ENCODE measurements at places on chromosomes 7 and 10.

GRCh38 chr10:68471063-68471585 is 649 bp downstream of the DNA2 start:
- peak; percentile 1 for DNase-seq

GRCh38 chr7:52961084-52961483 is 74.3 kb upstream of the POM121L12 start:
- DNase-seq = no peak

- no peak for DNase-seq
Observed at GRCh38 chr10:132469197-132469884, 68.2 kb upstream of the INPP5A start.

- DNase-seq = no peak
Observed at GRCh38 chr7:24301703-24302102, 17.7 kb downstream of the NPY start.

DNA sequence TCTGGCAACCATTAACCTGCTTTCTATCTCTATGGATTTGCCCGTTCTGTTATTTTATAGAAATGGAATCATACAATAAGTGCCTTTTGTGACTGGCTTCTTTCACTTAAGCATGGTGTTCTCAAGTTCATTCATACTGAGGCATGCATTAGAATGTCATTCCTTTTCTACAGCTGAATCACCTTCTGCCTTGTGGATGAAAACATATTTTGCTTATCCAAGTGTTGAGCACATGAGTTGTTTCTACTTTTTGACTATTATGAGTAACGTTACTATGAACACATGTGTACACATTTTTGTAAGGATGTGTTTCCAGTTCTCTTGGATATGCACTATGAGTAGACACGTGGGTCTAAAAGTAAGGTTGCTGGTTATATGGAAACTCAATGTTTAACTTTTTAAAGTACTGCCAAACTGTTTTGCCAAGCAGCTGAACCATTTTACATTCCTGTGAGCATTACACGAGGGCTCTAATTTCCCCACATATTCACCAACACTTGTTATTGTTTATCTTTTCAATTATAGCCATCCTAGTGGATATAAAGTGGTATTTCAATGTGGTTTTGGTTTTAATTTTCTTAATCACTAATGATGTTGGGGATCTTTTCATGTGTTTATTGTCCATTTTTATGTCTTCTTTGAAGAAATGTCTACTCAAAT is 241.3 kb downstream of the FANK1 start:
- DNase-seq = no peak

DNA sequence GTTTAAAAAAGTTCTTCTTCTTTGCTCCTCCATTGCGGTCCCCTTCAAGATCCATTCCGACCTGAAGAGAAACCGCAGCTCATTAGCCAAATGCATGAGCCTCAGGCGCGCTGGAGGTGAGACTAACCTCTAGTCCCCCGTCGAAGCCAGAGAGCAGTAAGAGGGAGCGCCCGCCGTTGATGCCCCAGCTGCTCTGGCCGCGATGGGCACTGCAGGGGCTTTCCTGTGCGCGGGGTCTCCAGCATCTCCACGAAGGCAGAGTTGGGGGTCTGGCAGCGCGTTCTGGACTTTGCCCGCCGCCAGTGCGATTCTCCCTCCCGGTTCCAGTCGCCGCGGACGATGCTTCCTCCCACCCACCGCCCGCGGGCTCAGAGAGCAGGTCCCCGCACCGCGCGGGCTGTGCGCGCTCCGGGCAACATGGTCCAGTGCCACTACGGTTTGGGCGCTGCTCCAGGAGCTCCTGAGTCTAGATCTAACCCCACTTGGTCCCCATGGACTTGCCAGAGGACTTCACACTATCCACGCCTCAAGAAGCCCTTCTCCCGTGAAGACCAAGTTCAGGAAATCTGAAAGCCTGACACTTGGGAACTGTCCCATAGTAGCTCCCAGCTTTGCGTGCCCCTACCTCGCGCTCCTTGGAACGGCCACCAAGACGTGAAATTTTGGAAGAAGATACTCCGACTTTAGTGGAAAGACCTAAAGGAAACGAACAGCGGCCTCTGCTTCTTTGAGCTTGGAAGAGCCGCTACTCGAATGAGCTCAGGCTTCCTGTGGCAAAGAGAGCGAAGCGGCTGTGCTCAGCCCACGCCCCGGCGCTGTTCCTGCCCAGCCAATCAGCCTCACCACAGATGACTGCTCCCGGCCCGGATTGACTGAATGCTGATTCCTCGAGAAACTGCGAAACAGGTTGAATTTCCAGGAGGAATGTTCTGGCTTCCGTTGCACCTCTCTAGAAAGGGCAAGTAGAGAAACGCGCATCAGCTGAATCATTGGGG is at the start of gene ABCB1:
ABCB1 (minus strand) TSS at position 755 of the 995 bp plus-strand sequence; CDS start at position 55, 700 bp downstream.
- no peak for DNase-seq

- DNase-seq = no peak
Observed at GRCh38 chr10:13751191-13751764, 164.5 kb downstream of the PRPF18 start.

- DNase-seq = no peak
Observed at GRCh38 chr10:101453791-101454718, 100.1 kb downstream of the BTRC start.

DNA sequence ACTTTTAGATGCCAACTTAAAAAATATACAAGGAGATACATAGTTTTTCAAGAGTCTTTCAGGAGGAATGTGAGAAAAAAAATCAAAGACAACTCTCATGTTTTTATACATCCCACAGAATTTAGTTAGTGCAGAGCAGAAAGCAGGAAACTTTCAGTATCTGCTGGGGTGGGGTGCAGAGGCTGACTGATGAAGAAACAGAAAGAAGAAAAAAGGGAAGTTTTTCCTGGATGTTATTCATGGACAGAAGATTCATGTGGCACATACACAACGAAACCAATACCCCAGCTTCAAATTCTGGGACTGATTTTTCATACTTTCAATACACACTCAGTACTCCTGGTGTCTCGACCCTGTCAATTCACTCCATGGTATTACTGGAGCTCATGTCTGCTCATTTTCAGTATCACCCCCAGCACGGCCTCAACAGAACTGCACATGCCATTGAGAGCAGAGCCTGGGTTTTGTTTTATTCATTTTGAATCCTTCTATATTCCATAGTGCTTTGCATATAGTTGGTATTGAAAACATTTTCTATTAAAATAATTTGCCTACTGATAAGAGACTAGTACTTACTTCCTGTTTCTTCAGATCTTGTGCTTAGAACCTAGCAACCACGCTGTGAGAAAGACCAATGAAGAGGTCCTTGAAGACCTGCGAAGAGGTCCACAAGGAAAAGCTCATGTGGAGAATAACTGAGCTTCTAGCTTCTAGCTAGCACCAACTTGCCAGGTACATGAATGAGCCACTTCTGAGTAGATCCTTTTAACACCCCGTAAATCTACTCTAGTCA is 49.0 kb downstream of the NDUFB2 start:
- no peak for DNase-seq

GRCh38 chr7:13110107-13110506 is 422.7 kb downstream of the ARL4A start:
- no peak for DNase-seq

GRCh38 chr10:33800545-33800944 is 466.1 kb upstream of the NRP1 start:
- DNase-seq = no peak

- DNase-seq = no peak
Observed at GRCh38 chr10:64071218-64071617, 550.0 kb downstream of the REEP3 start.

- DNase-seq = no peak
Observed at GRCh38 chr7:75969182-75969581, 25.2 kb downstream of the TMEM120A start.

DNA sequence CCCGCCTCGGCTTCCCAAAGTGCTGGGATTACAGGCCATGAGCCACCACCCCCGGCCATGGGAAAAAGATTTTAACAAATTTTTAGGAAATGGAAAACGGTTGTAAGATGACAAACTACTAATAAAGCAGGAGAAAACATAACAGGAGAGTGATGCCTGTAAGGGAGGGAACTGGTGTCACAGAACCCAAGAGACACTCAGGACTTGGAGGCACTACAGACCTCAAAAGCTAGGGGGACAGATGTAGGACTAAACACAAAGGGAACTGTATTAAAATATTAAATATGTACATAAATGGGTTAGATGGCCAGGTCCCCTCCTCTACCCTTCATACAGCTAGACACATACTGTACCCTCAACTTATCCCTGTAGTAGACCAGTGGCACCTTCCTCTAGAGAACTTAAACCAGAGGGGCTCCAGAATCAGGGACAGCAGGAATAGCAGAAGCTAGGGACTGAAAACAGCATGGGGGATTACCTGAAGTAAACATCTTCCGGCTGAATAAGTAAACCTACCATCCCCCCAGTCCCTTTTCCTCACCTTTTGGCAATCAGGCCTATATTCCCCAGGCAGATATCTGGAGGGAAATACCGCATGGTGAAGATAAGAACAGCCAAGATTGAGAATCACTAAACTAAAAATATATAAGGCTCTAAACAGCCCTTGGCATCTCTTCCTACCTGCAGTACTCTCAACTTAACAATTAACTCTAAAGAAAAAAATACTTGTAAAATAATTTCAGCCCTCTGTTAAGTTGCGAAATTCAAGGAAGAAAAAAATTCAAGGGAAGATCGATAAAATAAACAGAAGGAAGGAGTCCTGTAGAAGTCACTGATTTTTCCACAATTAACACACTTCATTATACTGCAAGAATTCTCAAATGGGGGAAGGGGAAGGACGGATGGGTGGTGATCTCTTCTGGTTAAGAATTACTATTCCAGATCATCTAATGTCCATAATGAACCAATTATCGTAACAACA is 15.5 kb downstream of the TM9SF3 start:
- no peak for DNase-seq

GRCh38 chr7:54664235-54665228 is 94.5 kb downstream of the SEC61G start:
- no peak for DNase-seq

- DNase-seq = no peak
Observed at GRCh38 chr10:93266858-93267257, 193.2 kb downstream of the CYP26A1 start.

- peak; percentile 74 for DNase-seq
Observed at GRCh38 chr7:47371733-47372368, 210.1 kb downstream of the TNS3 start.

GRCh38 chr10:350981-351501 is 215.8 kb downstream of the ZMYND11 start:
- no peak for DNase-seq

DNA sequence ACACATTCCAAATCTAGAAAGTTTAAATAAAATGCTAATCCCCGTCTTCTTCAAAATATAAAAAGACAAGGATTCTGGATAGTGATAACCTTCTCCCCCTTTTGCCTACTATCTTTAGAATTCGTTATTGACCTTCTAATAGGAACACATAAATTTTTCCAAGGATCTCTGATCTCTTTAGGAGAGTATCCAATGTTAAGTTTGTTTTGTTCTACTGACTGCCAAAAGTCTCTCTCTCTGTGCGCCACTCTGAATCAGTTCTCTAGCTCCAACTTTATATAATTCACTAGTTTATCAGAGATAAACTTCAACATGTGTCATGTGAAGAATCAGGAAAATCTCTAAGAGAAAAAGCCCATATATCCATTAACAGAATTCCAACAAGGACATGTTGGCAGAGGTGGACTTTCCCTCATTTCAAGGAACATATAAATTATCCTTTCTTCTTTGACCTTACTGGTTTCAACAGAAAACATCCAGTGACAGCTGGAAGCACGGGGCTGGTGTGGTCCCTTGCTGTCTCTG is 615.6 kb downstream of the KCNMA1 start:
- no peak for DNase-seq

DNA sequence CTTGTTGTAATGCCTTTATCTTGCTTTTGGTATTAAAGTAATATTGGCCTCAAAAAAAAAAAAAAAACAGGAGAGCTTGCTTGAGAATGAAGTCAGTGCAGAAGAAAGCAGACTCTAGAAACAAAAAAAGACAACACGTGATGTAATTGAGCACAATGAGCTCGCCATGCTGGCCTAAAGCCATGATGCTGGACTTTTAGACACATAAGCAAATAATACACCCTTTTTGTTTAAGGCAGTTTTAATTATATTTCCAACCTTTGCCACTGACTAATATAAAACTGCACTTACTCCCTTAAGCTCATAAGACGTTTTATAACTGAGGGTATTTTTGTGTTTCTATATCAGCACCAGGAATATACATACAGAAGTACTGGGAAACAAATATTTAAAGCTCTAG is 798.3 kb downstream of the KCNMA1 start:
- DNase-seq = no peak

- DNase-seq = no peak
Observed at GRCh38 chr7:42690794-42691639, 220.9 kb downstream of the C7orf25 start.

DNA sequence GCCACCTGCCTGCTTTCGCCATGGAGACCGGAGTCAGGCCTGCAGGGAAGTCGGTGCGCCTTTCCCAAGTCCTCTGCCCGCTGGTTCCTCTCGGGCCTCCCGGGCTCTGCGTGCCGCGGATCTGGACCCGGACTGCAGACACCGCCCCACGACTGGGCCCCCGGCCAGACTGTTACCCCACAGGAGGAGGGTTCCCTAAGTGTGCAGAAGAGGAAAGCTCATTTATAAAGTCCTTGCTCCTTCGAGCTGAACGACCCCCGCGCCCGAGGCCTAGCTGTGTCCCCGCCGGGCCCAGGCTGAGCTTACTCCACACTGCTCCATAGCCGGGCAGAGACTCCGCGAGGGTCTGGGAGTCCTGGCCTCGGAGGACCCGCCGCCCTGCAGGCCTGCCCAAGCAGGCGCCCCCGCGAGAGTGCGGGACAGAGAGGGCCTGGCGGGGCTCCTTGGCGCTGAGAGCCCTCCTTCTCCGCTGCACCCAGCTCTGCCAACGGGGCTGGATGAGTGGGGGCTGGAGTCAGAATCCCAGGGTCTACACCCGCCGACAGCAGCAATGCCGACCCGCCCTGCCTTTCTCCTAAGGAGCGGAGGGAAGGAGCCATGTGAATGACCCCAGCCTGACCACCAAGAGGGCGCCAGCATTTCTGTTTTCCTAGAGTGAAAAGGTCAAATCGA is 8.3 kb downstream of the EN2 start:
- no peak for DNase-seq

GRCh38 chr10:124164264-124164663 is 70.9 kb upstream of the CHST15 start:
- DNase-seq = no peak

DNA sequence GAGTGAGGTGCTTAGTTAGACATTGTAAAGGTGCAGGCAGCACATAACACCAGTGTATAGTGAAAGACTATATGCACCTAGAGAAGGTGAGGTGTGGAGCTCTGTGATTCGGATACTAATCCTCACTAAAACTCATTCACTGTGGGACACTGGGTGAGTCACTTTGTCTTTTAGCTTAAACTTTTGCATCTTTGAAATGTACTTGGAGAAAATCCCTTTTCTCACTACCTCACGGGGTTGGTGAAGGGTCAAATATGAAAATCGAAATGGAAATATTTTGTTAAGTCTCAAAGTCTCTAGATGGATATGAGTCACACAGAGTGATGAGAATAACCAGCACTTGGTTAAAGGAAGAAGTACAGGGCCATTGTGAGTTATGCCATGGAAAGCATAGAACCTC is 38.0 kb downstream of the MDFIC start:
- no peak for DNase-seq
